ENCODE measurements at places on chromosomes 16 and 17.
A peak's percentile ranks its signal among the peaks of the same experiment; 100 is the strongest.

DNA sequence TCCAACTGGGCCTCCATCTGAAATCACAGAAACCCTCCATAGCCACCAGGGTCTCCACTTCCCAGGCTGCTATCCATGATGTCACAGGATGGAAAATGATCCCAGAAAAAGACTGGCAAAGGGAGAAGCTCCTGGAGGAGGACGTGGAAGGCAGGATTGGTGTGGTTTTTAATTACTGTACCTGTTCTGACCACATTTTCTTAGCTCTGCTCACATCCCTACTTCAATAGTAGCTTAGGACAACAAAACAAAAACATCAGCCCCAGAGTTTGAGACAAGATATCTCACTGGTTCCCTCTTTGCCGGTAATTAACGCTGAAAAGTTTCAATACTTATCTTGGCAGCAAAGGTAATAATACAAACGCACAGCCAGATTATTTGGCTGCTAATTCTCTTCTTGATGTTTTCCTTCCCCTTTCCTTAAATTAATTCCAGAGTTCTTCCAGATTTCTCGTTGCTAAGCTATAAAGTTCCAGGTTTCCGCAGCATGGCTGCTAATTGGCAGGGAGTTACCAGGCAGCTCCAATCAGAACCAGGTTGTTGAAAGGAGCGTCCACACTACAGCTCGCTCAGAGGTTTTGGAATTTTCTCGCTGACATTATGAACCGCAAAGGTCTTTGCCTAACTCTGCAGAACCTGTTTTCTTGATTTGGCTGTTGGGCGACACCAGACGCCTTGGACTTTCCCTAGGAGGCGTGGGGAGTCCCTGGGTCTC is 263.4 kb downstream of the MRTFB start:
- no peak for DNase-seq

- peak; percentile 93 for DNase-seq
Measured at GRCh38 chr17:19977293-19978208, at the start of gene AKAP10. Gene AKAP10 (minus strand): TSS chr17:19977828. CDS start chr17:19977679, 149 bp downstream.

DNA sequence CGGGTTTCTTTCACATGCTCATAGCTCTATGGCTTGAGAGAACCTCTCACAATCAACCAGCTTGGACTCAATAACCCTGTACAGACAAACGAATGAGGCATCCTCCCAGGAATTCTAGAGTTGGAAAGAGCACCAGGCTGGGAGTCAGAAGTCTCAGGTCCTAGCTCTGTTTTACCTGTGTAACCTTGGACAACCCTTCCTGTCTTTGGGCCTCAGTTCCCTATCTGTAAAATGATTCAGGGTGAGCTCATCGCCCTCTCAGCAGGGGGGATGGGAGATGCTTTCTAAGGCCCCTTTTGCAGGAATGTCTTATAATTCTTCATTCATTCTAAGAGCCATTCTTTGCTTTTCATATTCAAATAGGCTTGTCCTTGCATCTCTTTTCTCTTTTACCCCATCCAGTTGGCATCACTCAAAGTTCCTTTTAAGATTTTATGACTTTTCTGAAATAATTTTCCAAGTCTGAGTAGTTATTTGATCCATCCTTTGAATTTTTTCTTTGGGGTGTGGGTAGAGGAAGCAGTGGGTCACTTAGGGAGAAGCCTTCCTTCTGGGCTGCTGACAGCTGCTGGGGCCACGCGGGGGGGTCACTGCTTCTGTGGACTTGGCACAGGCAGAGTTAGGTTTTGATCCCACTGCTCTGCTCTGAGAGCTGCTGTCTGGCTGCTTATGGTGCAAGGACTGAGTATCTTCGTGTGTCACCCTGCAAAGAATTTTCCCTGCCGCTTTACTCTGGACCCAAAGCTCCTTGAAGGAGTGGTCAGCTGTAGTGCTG is 102.7 kb downstream of the UTP18 start:
- no peak for DNase-seq

- DNase-seq, result no peak
Measured at GRCh38 chr17:61598014-61598413, 7.0 kb upstream of the NACA2 start.

DNA sequence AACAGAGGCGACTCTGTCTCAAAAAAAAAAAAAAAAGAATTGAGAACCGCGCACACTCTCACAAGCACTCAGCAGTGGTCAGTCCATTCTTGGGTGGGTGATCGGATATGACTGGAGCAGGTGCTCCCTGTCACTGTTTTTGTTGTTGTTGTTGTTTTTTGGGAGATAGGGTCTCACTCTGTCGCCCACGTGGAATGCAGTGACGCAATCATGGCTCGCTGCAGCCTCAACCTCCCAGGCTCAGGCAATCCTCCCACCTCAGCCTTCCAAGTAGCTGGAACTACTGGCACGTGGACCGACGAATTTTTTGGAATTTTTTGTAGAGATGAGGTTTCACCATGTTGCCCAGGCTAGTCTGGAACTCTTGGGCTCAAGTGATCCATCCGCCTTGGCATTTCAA is 30.0 kb downstream of the RAB11FIP3 start:
- DNase-seq, result no peak

GRCh38 chr17:78113804-78114785 is 14.5 kb downstream of the TMC6 start:
- no peak for DNase-seq

GRCh38 chr16:57392694-57393093 is 11.9 kb upstream of the CCL17 start:
- no peak for DNase-seq
